GOT3 (cell line): ENCODE measurements at places on chromosomes 1 and 21.

DNA sequence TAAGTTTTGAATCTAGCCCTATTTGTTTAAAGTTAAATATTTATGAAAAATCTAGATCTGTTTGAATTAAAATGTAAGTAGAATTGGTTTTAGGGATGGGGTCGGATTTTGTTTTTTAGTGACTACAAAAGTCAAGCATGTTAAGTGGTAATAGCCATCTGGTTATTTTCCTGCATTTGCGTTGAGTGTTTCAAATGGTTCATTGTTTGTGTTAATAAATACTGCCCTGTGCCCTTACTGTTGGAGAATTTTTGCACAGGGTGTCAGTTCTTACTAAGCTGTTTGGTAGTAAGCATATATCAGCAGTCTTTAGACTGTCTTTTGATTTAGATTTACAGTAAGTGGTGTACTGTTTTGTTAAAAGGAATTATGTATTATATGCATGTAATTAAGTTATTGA lies 46.1 kb upstream of the TARS2 start:
- no peak for DNase-seq

GRCh38 chr1:192763756-192764155 lies 45.1 kb upstream of the RGS2 start:
- DNase-seq: no peak

DNA sequence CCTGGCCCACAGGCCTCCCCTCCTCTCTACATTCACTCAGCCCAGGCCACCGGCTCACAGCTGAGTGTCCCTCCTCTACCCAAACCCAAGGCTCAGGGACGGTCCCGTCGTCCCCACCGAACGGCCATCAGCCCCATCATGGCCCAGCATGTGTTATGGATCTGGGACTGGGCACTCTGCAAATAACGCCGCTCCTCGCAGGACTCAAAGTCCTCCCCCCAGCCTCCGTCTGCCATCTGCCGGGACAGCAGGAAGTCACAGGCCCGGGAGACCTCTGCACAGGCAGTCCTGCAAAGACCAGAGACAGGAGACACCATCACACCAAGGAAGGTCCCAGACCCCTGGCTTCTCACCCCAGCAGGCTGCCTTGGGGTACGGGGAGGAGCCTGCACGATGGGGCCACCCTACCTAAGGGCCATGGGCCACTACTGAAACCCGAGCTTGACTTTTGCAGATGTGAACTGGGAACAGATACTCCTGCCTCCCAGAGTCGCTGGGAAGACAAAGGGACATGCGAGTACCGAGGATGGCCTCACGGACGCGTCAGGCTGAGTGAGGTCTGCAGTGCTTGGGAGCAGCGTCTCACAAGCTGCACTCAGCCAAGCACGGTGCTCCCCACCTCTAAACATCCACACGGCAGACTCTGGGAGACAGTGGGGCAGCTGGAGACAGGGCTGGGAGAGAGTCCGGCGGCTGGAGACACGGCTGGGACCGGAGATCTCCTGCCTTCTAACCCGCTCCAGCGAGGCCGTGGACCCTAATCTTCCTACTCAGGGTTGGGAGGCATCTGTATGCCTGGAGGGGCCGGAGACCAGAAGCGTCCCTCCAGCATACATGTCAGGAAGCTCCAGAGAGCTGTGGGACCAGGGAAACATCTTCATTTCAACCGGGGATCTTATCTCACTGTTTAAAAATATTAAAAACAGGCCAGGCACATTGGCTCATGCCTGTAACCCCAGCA lies 10.4 kb upstream of the SPATC1L start:
- DNase-seq: no peak

DNA sequence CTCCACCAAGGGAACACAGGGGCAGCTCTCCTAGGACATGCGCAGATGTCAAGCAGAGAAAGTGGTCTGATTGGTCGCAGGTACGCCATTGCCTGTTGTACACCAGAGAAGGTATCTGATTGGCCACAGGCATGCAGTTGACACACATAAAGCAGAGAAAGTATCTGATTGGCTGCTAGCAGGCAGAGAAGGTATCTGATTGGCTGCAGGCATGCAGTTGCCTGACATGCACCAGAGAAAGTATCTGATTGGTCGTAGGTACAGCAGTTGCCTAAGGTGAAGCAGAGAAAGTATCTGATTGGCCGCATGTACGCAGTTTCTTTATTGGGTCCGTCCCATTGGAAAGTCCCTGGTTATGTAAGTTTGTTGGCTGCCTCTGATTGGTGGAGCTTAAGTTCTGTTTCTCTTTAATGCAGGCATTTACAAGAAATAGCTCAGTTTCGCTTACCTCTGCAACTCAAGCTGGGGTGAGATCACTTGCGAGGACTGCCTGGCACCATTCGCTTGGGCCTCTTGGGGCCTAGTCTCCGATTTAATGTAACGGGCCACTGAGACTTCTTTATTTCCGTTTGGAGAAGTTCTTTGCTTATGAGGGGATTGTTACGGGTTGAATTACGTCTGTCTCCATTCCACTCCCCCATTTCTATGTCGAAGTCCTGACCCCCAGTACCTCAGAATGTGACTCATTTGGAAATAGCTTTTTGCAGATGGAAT lies 74.2 kb downstream of the SIK1 start:
- DNase-seq: no peak

- DNase-seq: no peak
These were observed 68.7 kb upstream of the FAM3B start for GRCh38 chr21:41247561-41248545.
